ENCODE measurements at places on chromosomes 1 and 21.

GRCh38 chr1:207306023-207306422 is 15.5 kb upstream of the CD55 start:
- no peak for DNase-seq

DNA sequence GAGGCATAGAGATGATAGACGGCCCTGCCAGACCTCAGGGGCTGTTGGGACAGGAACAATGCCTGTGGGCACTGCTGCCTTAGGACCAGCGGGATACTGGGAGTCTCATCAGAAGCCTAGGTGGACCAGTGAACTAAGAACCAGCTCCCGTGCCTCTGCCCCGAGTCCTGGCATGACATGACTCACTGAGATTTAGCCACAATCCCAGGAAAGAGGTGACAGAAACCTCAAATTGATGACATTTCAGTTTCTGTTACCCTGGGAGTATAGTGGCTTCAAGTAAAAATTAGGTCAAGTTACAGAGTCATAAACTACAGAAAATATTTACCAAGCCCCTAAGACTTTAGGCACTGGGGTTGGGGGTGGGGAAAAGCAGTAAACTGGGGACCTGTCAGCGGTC is 74.6 kb upstream of the GADD45A start:
- no peak for DNase-seq

GRCh38 chr21:42878678-42878992 is 704 bp downstream of the WDR4 start:
- no peak for DNase-seq

GRCh38 chr1:29569971-29570634 is 333.8 kb downstream of the PTPRU start:
- DNase-seq = no peak

DNA sequence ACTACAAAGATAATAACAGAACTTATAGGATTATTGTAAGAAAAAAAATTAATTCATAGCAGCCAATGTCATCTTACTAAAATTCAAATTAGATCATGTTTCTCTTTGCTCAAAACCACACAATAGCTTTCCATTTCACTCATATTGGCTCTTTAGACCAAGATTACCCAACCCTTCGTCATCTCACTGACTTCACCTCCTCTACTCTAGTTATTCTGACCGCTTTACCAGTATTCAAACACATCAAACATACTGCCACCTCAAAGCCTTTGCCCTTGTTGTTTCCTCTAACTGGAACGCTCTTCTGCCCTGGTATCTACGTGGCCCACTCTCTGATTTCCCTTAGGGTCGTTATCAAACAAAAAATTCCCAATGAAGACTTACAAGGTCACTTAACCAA is 1.7 kb downstream of the ANGPTL3 start:
- no peak for DNase-seq

All from CD8-positive, alpha-beta T cell (primary cell).